ENCODE measurements at places on chromosomes 4 and X.

GRCh38 chrX:66012094-66012534 is 27.8 kb downstream of the VSIG4 start:
- no peak for DNase-seq

GRCh38 chrX:7343181-7343580 is 195.2 kb upstream of the PUDP start:
- no peak for DNase-seq

- peak; percentile 65 for DNase-seq
Observed at GRCh38 chr4:90318193-90318592, 191.0 kb downstream of the CCSER1 start.

DNA sequence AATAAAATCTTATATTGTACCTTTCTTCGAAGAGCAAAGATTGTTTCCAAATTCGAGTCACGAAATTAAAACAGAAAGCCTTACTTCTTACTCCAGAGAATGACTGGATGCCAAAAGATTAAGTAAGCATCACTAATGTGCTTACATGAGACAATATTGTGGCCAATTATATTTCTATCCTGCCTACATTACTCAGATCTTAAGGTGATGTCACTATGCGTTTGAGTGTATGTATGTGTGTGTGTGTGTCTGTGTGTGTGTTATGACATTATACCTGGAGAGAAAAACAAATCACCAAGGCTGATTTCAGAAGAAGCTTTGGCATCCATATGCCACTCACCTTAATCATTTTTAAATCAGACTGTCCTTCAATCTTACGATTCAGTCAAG is 556.3 kb downstream of the PPARGC1A start:
- no peak for DNase-seq

DNA sequence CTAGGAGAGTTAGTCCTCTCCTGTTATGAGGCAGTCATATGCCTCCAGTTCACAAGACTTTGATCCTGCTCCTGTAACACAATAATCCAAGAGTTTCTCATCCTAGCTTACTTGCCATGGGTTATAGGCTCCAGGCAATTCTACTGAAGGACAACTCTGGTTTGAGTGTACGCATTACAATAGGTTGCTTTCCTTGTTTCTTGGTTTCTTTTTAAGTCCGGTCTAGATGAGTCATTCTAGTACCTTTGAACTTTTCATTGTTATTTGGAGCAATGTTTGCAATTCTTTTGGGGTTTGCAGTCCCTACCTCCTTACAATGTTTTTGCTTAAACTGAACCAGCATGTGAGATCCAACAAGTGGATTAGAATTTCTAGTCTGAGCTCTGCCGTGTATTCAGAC is 109.1 kb downstream of the ANAPC4 start:
- DNase-seq = no peak

DNA sequence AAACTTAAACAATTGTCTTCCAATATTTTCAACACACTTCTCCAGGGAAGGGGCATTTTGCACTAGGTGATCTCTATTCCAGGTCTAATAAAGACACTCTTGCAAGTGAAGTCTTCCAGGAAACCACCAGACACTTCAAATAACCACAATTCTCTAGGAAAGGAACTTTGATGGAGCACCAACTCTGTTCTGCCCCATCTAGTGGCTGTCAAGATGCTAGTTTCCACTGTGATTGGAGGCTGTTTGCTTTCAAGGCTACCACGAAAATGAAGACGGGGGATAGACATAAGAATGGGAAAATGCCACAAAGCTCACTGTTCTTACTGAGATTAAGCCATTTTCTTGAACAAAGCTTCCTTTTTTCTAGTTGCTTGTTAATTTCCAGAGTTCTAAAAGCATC is 100.6 kb upstream of the F9 start:
- no peak for DNase-seq

DNA sequence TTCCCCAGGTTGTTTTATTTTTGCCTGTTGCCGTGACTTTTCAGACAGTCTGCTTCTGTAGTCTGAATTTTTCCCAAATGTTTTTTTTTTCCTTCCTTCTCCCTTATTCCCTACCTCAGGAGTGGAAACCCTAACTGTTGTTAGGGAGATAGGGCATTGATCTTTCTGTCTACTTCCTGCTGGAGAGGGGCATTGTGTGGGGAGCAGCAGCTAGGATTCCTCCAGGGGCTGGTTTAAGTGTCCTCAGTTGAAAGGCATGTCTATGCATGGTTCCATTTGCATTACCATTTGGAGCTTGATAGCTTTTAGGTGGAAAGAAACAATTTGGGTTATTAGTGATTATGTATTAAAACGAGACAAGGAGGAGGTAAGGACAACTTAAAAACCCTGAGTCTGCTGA is 383.9 kb downstream of the DCAF12L2 start:
- no peak for DNase-seq

- no peak for DNase-seq
Observed at GRCh38 chr4:99394896-99395295, 40.2 kb downstream of the ADH7 start.

- no peak for DNase-seq
Observed at GRCh38 chr4:78634011-78634664, 82.6 kb downstream of the ANXA3 start.

GRCh38 chr4:121189326-121190215 is 25.4 kb upstream of the TNIP3 start:
- DNase-seq = no peak

DNA sequence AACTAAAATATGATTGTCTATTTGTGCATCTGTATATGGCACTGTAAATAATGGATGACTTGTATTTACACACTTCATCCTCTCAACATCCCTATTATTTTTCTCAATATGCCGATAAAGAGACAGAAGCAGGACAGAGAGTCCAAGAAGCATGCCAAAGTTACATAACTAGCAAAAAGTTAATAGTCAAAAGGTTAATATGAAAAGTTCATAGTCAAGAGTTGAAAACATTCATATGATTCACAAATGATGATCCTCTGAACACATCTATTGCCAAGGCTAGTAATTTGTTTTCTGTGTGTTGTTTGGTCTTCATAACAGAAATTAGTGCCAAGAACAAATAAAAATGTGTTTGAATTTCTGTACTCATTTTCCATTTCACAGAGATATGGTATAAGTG is 231.0 kb downstream of the ADAMTS3 start:
- DNase-seq = no peak

DNA sequence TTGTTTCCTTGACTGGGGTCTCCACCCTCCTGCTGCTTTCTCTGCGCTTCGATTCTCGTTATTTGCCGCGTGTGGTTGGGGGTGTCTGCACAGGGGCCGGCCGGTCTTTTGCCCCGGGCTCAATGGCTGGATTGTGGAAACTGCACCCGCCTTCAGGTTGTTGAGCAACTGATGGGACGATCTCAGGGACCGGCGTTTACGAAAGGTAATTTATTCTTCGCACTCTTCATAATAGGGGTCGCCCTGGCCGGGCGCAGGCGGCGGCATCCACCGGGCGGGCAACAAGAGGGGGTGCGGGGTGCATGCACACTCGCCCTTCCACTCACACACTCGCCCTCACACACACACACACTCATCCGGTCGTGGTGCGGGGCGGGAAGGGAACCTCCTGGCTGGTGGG is 1.4 kb downstream of the ADGRL3 start:
- no peak for DNase-seq

All from fibroblast of skin of left quadriceps (primary cell).